Immature natural killer cell (primary cell): ENCODE measurements at places on chromosomes 1 and 21. TPM values are rescaled to one million over a fixed set of nuclear protein-coding genes. Genes with fewer than 3 reads are reported as not detected.

The LCE1D gene
- not detected for polyA plus RNA-seq

The IL22RA1 gene
- polyA plus RNA-seq, result not detected

The PTPRU gene
- polyA plus RNA-seq, result not detected

The HOOK1 gene
- polyA plus RNA-seq, result 5.1 TPM

The PFDN2 gene
- 83.0 TPM for polyA plus RNA-seq

The KCNJ9 gene
- not detected for polyA plus RNA-seq

The NBPF20 gene
- polyA plus RNA-seq, result 0.22 TPM

The FOXO6 gene
- polyA plus RNA-seq, result not detected

The FCAMR gene
- not detected for polyA plus RNA-seq

The LCE5A gene
- polyA plus RNA-seq, result not detected

The CD1E gene
- 3.1 TPM for polyA plus RNA-seq

The CNKSR1 gene
- not detected for polyA plus RNA-seq

The EPHX1 gene
- 2.4 TPM for polyA plus RNA-seq

The ANGPTL3 gene
- not detected for polyA plus RNA-seq

The OR6P1 gene
- polyA plus RNA-seq, result not detected

The FAM72C gene
- polyA plus RNA-seq, result not detected

The NEK2 gene
- polyA plus RNA-seq, result 1.00 TPM

The GLIS1 gene
- polyA plus RNA-seq, result not detected

The UBXN10 gene
- polyA plus RNA-seq, result 2.6 TPM

The TRIM67 gene
- polyA plus RNA-seq, result not detected

The AMY1C gene
- polyA plus RNA-seq, result not detected

The SLFNL1 gene
- not detected for polyA plus RNA-seq

The RIMS3 gene
- 1.7 TPM for polyA plus RNA-seq

The MROH9 gene
- polyA plus RNA-seq, result not detected

The FMO1 gene
- polyA plus RNA-seq, result not detected

The GUCA2B gene
- polyA plus RNA-seq, result not detected

The EPHB2 gene
- not detected for polyA plus RNA-seq

The RNU1-2 gene
- 28.1 TPM for polyA plus RNA-seq

The NOTCH2 gene
- 38.1 TPM for polyA plus RNA-seq

The NPR1 gene
- not detected for polyA plus RNA-seq

The COL6A2 gene
- polyA plus RNA-seq, result 46.6 TPM

The MEF2D gene
- polyA plus RNA-seq, result 6.0 TPM

The PRRX1 gene
- not detected for polyA plus RNA-seq

The ERICH3 gene
- 0.18 TPM for polyA plus RNA-seq

The FALEC gene
- not detected for polyA plus RNA-seq

The OR6K3 gene
- polyA plus RNA-seq, result not detected

The RGS4 gene
- polyA plus RNA-seq, result not detected

The RPS6KA1 gene
- 292 TPM for polyA plus RNA-seq

The PDC gene
- polyA plus RNA-seq, result not detected

The RNF2 gene
- polyA plus RNA-seq, result 19.1 TPM

The TDRD5 gene
- polyA plus RNA-seq, result not detected

The NTMT2 gene
- polyA plus RNA-seq, result not detected

The RIPPLY3 gene
- polyA plus RNA-seq, result not detected

The UBL4B gene
- polyA plus RNA-seq, result not detected

The PTGS2 gene
- polyA plus RNA-seq, result 0.84 TPM

The HIVEP3 gene
- 9.8 TPM for polyA plus RNA-seq

The SPATA1 gene
- 0.21 TPM for polyA plus RNA-seq
